ENCODE measurements at places on chromosomes 4 and X.

- DNase-seq = no peak
These were observed at the start of gene RPS6KA6 for GRCh38 chrX:84187533-84188319. Gene RPS6KA6, minus strand, starts transcription at chrX:84188199. Its CDS starts 300 bp downstream, at chrX:84187899.

DNA sequence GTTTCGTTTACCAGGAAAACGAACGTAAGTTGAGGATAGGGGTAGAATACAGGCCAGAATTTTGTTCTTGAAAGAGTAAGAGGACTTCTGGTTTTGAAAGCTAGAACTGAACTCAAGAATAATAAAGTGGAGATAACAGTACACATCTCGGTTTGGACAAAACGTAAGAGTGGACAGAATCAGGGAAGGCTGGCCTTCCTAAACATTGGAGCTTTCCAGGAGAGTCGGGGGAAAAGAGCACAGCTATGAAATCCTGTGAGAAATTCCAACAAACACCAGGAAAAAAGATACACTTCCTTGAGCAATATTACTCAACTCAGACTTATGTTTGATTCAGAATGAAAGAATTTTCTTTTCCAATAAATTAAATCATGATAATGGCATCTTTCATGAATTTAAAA is 1.2 kb downstream of the CTSO start:
- DNase-seq = no peak

DNA sequence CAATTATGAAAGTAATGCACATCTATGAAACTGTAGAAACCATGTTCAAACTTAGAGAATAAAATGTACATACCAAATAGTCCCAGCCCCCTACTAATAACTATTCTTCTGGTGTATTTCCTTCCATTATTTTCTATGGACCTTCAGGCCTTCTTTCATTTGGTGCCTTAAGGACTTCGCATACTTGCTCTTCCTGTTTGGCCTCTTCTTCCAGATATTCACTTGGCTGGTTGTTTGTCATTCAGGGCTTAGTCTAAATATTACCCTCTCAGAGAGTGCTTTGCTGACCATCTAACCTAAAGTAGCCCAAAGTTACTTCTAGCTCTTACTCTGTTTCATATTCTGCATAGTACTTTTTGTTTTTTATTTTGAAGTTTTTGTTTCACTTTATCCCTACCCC is 70.3 kb upstream of the ARMCX2 start:
- DNase-seq = no peak

GRCh38 chr4:41887821-41888686 is 47.2 kb upstream of the TMEM33 start:
- peak; percentile 30 for DNase-seq

GRCh38 chr4:67886281-67886680 is 2.5 kb upstream of the TMPRSS11D start:
- no peak for DNase-seq

DNA sequence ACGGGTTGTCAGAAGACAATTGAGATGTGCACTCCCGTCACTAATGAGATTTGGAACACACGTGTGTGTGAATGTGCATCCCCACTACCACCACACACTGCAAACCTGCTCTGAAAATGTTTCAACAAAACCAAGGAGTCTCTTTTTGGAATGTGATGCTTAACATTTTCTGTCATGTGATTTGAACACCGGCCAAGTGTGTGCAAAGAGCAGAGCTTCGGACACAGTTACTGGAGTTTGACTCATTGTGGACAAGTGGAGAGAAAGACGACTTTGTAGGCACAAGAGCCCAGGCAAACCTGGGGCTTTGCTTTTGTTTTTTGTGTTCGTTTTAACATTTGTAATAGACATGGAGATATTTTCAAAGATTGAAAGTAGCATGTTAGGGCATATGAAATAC is 49.2 kb downstream of the CCKAR start:
- no peak for DNase-seq

DNA sequence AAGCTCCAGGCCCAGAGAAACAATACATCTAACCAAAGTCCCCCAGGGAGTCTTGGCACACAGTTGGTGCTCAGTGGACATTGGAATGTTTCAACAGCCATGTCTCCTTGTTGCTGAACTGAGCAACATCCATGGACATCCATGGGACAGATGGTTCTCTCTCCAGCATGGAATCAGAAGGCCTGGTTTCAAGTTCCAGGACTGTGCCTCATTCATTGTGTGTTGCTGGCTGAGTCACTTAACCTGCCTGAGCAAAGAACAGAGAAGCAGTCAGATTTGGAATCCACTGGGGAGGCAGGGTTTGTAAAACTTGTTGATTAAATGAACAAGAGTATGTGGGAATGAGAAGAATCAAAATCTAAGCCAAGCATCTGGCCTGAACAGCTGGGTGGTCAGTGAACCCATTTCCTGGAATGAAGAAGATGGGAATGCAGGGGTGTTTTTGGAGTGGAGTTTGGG is 147.9 kb downstream of the CHIC2 start:
- DNase-seq = no peak

GRCh38 chr4:120709991-120710390 is 212.5 kb downstream of the PRDM5 start:
- DNase-seq = no peak

- DNase-seq = no peak
These were observed 97.1 kb downstream of the JADE1 start for GRCh38 chr4:128906581-128906980.

- DNase-seq = no peak
These were observed 70.3 kb downstream of the DDX60 start for GRCh38 chr4:168248176-168248710.

All from T-helper 9 cell (primary cell).